ENCODE measurements at places on chromosomes 3 and 15.

DNA sequence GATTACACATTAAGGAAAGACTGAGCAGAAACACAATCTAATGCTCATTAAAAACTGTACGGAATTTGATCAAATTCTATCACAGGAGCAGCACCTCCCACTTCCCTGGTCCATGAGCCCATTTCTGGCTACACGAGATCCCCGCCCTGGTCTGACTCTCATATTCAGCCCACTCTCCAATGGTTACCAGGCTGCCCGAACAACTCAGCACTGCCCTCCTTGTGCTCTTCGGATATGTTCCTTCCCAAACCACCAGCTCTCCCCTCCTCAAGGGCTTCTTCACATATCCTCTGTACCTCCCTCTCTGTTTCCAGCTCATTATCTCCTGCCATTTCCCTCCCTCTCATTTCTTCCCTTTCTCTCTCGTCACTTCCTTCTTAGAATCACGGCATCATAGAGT lies 180.5 kb downstream of the RSL24D1 start:
- DNase-seq, result no peak

DNA sequence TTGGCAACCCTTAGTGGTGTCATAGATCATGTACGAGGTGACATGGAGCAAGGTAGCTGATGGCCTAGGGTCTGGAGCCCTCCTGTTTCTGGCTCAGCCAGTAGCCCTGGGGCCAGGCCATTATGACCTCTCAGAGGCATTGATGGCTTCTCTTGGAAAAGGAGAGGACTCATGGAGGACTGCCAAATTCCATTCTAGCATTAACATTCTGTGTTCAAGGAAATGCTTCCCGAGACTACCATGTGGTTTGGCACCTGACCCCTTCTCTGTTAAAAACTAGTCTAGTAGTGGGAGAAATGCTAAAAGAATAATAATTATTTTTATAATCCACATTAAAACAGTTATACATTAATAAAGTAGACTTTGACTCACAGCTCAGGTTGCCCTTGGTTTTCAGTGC lies 40.2 kb upstream of the ADAMTSL3 start:
- DNase-seq, result no peak

- DNase-seq, result no peak
Observed at GRCh38 chr15:51718219-51718618, 19.2 kb downstream of the LYSMD2 start.

DNA sequence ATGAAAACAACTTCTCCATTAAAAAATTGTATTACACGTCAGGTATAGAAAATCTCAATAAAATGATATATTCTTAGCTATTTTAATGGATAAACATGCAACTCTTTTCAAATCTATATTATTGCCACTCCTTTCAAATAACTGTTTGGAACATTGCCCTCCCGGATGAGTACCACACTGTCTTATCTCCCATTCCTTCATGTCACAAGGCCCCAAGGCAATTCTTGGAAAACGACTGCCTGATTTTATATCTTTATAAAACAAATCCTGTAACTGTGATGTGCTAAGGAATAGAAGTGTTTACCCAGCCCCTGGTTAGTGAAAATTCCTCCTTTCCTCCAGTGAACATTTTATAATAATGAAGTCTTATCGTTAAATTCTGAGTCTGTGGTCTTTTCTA lies 6.2 kb upstream of the ZNF619 start:
- no peak for DNase-seq

DNA sequence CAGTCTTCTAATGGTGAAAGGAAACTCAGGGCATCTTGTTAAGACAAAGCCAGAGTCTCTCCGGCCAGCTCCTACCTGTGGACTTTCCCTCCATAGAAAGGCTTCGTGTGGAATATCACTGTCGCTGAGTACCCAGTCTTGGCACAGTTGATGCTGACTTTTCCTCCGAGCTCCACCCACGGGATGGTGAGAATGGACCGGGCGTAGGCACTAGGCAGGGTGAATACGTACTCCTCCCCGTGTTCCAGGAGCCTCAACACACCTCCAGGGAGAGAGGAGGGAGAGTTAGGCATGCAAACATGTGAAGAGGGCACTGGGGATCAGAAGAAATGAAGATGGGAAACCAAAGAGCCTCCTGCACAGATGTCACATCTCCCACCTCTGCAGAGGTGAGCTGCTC lies 138.0 kb downstream of the STT3B start:
- no peak for DNase-seq
